ENCODE measurements at places on chromosomes 12 and 14. TPM values are rescaled to one million over a fixed set of nuclear protein-coding genes. Genes with fewer than 3 reads are reported as not detected.

Gene SMCO2
- not detected for total RNA-seq

DNA sequence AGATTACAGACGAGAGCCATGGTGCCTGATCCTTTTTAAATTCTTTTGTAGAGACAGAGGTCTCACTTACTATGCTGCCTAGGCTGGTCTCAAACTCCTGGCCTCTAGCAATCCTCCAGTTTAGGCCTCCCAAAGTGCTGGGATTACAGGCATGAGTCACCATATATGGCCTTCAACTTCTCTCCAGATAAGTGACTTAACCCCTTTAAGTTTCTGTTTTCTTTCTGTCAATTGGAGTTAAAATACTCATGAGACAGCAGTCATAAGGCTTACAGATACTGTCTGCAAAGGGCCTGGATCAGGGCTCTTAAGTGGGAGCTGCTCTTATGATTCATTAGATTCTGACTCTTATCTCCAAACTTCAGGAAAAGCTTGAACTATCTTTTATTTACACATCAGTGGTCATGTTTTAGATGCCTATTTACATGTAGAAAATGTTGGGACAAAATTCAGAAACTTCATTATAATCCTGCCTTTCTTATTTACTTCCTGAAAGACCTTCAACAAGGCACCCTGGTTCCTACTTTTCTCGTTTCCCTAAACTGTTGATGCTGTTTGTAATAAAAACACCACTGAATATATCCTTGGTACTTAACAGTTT is 271.5 kb upstream of the TBX3 start:
- no peak for DNase-seq

Gene WNT5B
- total RNA-seq = 2.4 TPM

DNA sequence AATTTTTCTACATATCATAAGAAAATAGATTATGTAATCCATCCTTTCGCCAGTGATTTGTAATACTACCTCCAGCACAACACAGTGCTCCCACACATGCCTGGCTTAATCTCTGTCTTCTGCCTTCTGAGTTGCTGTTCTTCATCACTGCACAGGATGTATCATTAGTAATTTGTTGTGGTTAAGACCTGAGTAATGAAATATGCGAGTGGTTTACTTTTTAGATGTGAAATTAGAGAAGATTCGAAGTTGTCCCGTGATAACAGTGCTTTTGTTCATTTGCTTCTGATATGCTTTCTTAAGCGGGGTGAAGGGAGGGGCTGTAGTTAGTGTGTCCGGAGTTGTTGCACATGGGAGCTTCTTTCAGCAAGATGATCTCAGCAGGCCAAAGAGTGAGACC is 18.1 kb downstream of the KRT85 start:
- DNase-seq = no peak

GRCh38 chr12:123363740-123364531 is 711 bp downstream of the SBNO1 start:
- DNase-seq = peak; percentile 55

DNA sequence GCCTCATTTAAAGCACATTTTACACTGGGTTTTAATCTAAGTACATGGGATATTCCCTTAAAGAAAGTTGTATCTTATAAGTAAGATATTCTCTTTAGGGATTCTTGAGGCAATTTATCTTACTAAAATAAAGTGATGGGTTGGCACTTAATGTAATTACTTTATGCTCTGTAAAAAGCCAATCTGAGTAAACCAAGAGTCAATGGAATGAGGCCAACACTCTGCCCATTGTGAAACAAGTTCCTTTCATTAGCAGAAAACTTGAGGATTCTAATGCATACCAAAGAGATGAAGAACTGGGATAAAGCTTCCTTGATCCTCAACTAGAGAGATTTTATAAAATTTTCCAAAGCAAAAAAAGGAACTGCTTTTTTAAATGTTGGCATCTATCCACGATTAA is 121.2 kb downstream of the METTL25 start:
- DNase-seq = no peak

DNA sequence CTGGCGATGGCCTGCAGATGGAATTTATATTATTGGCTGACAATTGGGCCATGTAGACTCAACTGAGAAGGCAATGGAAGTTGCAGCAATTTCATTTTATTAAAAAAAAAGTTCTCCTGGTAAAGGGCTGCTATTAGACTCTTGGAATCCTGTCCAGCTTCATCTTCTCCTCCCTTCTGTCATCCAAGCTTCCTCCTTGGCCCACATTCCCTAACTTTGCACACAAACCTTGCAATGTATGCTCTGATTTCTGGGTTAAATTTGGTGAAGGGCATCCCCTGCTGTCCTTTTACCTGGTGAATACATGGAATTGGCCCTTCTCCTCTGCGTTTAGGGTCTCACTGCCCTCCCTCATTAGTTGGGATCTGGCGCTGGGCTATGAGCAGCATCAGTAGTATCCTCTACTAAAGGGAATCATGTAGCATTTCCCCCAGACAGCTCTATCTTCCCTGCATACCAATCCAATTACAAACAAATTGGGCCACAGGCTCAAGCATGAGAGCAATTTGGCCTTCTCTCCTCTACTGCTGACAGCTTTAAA is 336.9 kb downstream of the BMP4 start:
- no peak for DNase-seq

- peak; percentile 86 for DNase-seq
These were observed 136.4 kb upstream of the KRAS start for GRCh38 chr12:25386831-25387731.

Gene SCNN1A
- 1.7 TPM for total RNA-seq

DNA sequence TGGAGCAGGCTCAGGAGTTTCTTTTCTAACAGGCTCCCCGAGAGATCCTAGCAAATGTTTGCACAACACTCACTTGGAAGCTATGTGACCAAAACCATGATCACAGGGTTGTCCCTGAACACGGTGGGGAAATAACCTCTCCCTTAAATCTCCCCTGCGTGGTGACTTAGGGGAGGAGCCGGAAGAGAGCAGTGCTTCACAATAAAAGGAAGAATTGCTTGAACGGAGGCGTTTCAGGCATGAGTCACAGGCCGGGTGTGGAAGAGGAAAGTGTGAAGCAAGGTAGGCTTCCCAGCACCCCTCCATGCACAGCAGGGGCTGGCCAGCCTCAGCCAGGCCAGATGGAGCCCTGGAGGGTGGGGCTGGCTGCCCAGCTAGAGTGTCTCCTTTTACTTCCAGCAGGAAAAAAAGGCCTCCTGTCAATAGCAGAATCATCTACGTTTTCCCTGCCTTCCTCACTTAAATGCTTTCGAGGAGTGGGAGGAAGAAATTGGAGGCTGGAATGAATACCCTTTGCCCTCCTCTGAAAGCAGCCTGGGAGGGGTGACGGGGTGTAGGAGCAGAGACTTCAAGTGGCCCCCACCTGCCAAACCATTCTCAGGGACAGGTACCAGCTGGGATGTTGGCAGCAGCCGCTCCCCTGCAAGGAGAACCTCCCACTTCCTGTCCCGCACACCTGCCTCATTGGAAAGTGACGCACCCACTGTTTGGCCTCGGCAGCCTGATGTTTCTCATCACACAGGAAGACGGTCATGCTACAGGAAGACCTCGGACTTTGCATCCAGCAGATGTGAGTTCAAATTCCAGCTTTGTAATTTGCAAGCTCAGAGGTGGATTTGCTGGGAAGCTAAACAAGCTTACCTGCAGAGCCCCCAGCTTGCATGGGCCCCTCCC is 30.1 kb upstream of the PPP2R5C start:
- no peak for DNase-seq

Gene LAG3
- total RNA-seq = 0.37 TPM
